ENCODE measurements at places on chromosomes 11 and 22.
A peak's percentile ranks its signal among the peaks of the same experiment; 100 is the strongest.

GRCh38 chr11:27471589-27472397 lies 797 bp downstream of the LGR4 start:
- peak; percentile 38 for DNase-seq

GRCh38 chr11:56706486-56706885 lies 7.6 kb downstream of the OR9G1 start:
- no peak for DNase-seq

DNA sequence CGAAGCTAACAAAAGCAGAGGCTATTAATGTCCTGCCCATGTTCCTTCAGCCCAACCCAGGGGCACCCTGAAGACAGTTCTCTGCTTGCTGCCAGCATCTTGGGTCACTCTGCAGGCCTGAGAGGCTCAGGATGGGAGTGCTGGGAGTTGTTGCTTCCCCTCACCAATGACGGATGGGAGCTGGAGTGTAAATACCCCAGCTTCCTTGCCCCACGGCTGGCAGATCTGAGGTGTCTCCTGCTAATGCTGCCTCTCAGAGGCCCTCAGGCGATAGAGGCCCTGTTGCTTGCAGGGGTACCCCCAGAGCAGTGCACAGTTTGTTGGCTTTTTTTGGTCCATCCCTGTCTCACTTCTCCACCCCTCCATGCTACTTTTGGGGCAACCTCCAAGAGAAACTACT lies 32.9 kb downstream of the IFT27 start:
- DNase-seq = no peak

GRCh38 chr11:1447845-1448825 lies 38.4 kb downstream of the MOB2 start:
- DNase-seq = peak; percentile 69

DNA sequence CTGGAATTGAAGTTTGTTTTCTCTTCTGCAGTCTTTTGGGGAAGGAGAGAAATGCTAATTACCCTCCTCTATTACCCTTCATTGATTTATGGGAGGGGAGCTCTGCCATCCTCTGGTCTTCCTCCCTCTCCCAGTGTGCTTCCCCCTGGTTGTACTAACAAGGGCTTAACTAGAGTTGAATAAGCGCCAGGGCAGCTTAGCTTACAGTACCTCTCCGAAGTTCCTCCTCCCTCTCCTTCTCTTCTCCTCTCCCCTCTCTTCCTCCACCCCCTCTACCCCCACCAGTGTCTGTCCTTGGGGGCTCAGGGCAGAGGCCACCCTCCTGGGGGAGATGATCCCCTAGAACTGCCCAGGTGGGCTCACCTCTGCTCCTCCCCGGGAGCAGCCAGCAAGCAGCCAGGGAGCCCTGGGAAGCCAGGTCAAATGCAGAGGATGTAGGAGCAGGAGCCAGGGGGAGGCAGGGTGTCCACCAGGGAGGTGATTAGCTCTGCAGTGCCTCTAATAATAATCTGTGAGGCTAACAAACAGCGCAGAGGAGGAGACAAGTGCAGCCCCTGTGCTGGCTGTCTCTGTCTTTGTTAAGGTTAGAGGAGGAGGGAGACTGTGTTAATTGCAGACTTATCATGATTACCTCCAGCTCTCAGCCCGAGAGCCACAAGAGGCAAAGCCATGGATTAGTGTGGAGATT lies 191.6 kb upstream of the CADM1 start:
- no peak for DNase-seq

DNA sequence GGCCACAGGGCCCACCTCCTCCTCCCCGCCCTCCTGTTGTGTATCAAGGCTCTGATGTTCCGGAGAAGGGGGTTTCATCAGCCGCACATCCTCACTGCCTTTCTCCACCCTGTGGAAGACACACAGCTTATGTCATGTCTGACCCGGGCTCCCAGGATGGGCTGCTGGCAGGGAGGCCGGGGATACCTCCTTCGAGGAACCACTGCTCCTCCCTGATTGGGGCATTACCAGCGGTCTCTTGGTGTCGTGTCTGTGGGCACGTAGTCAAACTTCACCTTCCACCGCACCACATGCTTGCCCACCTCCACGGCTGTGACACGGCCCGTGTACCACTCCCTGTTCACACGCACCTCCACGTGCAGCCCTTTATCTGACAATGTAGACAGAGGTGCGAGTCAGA lies 35.9 kb downstream of the MORC2 start:
- no peak for DNase-seq

DNA sequence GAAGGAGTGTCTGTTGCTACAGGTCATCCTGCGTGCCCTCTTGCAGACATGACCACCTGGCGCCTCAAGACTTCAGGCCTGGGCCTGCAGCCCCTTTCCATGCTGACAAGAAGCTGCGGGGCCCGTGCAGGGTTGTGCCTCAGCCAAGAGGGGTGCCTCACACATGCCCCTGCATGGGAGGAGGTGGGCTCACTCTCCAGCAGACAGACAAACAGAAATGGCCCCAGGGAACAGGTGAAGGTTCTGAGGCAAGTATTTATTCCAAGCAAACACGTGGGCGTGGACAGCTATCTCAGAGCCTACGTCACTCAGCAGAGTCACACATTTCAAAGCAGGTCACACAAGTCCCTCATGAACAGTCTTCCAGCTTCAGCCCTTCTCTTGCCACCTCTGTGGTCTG lies 5.9 kb upstream of the SYCE3 start:
- no peak for DNase-seq

DNA sequence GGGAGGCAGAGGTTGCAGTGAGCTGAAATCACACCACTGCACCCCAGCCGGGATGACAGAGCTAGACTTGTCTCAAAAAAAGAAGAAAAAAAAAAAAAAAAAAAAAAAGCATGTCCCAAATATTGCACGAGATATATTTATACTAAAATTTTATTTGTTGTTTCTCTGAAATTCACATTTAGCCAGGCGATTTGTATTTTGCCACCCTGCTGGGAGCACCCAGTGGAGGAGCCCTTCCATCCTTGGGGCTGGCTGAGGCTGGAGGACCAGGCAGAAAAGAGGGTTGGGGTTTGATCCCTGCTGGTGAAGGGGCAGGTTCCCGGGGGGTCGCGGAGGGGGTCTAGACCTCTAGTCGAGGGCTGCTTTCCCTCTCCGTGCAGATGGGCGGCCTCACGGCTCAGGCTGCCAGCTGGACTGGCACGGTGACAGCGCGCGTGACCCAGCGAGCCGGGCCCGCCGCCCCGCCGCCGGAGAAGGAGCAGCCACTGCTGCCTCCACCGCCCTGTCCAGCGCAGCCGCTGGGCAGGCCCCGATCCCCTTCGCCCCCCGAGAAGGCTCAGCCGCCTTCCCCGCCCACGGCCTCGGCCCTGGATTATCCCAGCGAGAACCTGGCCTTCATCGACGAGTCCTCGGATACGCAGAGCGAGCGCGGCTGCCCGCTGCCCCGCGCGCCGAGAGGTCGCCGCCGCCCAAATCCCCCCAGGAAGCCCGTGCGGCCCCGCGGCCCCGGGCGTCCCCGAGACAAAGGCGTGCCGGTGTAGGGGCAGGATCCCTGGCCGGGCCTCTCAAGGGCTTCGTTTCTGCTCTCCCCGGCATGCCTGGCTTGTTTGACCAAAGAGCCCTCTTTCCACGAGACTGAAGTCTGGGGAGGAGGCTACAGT lies 952 bp upstream of the CATSPERZ start:
- DNase-seq = peak; percentile 78

GRCh38 chr11:6057452-6057851 lies 26.9 kb upstream of the OR56A1 start:
- DNase-seq = no peak

DNA sequence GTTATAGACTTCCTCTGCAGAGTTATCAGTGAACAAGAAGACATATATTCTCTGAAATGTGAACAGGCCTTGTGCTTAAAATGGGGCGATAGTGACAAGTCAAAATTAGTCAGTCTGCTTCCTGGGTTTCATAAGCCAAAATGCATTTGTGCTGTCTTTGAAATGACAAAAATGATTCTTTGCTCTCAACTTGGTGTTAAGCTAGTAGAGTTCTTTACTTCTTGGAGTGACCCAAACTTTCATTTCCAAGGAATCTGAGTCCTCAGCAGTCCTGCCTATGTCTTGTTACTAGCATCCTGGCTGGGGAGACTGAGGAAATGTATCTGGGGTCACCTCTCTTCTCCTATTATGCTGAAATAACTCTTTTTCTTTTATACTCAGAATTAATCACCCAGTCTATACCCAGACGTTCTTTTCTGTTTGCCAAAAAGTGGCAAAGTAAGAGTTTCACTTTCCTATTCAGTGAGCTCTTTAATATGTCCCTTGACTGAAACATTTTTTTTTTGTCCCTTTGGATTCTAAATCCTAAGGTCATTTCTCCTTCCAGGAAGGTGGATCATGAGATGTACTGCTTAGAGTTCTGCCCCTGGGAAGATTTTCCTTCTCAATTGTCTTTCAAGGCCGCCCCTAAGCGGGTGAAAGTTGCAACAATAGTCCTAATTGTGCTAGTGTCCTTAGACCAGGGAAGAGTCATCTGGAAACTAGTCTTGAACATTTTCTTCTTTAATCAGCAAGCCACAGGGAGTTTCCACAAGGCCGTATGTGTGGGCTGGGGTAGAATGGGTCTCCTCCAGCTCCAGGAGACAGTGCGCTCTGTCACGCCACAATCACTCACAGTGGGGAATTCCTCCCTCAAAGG lies 53.0 kb upstream of the RDX start:
- peak; percentile 62 for DNase-seq

- no peak for DNase-seq
These were observed 64.7 kb upstream of the CD5 start for GRCh38 chr11:61037441-61038093.

DNA sequence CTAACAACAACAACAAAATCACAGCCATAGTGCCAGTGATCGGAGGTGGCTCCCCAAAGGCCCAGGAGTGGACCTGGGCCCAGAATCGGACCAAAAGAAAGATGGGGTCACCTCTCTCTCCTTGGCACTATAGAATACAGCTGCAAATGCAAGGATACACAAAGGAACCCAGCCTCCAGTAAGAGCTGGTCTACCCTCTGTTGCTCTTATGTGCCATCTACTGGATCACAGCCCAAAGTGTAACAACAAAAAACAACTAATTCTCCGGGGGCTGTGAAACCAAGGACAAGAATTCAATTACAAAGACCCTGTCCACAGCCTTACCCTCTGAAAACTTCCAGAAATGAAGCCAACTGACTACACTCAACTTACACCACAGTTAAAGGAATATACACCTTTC lies 21.6 kb downstream of the OR8G5 start:
- DNase-seq = no peak

DNA sequence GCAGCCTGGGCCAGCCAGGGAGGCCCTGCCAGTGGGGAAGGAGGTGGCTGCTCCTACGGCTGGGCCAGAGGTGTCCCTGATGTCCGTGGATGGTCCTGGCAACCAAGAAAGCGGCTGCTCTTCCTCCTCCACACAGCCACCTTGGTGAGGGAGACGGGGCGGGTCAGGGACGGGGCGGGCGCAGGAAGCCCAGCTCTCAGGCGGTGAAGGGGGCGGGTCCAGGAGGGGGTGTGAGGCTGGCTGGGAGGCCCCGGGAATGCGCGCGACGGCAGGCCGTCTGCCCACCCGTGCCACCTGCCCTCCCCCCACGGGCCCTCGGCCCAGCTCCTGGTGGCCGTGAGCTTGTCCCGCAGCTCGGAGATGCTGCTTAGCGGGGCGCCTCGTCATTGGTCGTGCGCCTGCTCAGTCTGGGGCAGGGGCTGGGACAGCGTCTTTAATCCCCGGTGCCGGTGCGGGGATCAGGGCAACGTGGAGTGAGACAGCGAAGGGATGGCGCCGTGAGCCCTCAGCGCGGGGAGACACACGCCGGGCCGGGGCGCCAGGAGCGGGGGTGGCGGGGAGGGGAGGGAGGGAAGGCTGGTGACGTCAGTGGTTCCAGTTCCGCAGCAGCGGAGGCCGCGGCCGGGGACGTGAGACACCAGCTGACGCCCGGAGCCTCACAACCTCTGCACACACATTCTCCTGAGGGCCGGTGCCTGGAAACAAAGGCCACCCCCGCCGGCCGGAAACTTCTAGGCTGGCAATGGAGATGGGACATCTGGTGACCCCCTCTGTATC lies 6.7 kb upstream of the BRSK2 start:
- DNase-seq = peak; percentile 75

GRCh38 chr11:10066441-10066840 lies 227.6 kb downstream of the SBF2 start:
- DNase-seq = no peak

- DNase-seq = peak; percentile 48
These were observed 134.3 kb upstream of the C11orf58 start for GRCh38 chr11:16603890-16604793.

GRCh38 chr22:45124176-45124847 lies 39.4 kb upstream of the NUP50 start:
- no peak for DNase-seq

DNA sequence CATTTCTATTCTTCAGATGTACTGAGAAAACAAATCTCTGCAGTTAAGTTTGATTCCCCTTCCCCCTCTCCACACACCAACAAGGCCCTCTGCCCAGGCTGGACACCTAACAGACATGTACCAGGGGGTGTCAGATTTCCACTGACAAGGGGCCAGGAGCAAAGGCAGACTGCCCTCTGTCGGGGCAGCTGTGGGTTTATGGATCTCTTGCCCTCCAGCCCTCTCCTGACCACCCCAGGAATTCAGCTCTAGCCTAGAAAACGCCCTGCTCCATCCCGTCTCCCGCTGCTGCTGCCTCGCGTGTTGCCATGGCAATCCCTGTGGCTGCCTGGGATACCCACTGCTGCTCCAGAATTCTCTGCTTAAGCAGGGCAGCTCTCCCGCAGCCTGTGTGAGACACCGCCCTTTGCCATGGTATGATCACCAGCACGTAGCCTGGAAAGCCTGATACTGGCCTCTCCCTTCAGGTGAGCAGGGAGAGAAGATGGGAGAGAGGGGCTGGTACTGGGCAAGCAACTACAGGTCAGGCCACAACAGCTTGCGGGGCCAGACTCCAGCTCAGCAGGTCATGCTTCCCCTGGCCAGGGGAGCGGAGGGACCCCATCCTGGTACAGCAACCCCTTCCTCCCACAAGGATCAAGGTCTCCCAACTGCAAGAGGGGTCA lies 41.6 kb downstream of the BUD13 start:
- peak; percentile 39 for DNase-seq

DNA sequence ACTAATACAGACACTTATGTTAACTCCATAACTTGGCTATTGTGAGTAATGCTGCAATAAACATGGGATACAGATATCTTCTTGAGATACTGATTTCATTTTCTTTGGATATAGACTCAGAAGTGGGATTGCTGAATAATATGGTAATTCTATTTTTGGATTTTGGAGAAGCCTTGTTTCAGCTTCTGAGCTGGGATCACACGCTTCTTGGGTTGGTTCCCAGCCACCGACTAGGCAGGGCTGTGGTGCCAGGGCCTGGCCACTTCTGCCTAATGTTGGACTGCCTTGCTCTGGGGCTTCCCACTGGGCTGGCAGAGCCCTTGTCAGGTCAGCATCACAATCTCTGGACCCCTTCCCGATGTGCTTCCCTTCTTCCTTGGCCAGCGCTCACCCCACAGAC lies 14.0 kb upstream of the MCHR1 start:
- DNase-seq = peak; percentile 55

Data from globus pallidus (tissue), 1 donor.